ENCODE measurements at places on chromosomes 6 and 20. TPM values are rescaled to one million over a fixed set of nuclear protein-coding genes. Genes with fewer than 3 reads are reported as not detected.

Gene C6orf15
- not detected for total RNA-seq

Gene TINAG
- total RNA-seq, result not detected

DNA sequence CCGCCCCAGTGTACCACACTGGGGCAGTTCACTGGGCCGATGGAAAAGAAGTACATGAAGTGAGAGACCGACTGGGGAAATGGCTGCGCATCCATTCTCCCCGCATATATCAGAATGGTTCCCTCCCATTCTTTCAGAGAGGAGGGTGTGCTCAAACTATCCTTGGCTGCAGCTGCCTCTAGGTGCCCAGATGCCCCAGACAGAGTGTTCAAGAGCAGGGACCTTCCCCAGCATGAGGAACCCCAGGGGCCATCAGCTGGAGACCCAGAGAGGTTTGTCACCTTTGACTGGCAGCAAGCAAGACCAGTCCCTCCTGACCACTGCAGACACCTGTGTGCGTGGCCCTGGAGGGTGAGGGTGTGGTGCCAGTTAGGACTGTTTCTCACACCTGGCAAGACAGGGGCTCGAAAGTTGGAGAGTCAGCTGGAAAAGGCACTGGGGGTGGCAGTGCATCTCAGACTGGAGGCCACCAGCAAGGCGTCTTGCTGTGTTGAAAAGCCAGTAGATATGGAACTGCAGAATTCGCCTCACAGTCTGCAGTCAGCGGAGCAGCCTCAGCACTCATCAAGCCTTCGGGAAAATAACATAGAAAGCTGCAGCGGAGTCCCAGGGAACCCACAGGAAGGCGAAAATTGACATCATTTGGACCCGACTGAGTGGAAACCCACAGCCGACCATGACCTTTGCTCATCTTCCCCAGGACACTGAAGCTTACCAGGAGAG lies 76.7 kb downstream of the GPR6 start:
- DNase-seq, result no peak

Gene FAM229B
- total RNA-seq, result 4.4 TPM

DNA sequence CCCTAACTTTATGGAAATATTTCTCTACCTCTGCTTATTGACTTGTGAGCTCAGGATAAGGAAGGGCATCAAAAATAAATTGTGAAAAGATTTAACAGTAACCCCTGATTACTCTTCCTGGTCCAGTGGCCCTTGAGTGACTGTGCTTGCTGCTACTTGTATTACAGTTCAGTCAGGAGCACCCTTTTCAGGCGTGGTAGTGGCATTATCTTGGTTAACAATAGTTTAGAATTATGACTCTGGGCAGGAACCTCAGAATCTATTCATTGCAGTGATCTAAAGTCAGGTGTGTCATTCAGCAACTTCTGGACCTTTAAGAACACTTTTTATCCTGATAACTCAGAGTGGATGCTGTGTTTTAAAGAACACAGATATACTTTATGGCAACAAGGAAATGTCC lies 43.4 kb downstream of the FAM135A start:
- no peak for DNase-seq

DNA sequence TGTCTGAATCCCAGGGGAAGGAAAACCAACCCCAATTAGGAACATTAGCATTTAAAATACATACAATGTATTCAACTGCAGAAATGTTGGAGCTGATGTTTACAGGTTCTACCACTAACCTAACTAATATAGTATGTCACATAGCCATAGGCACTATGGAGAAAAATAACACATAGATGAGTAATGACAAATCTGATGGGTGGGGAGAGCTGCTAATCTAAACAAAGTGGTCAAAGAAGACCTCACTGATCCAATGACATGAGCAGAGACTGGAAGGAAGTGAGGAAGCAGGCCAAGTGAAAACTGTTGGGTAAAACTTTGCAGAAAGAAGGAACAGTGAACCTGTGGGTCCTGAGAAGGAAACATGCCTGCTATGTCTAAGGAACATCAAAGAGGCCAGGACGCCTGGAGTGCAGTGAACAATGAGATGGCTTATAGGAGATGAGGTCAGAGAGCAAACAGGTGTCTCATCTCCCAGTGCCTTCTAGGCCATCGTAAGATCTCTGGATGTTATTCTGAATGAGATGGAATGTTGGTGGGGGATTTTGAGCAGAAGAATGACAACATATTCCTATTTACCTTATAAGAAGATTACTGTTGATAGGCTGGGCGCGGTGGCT lies 135.7 kb downstream of the ALDH8A1 start:
- no peak for DNase-seq

DNA sequence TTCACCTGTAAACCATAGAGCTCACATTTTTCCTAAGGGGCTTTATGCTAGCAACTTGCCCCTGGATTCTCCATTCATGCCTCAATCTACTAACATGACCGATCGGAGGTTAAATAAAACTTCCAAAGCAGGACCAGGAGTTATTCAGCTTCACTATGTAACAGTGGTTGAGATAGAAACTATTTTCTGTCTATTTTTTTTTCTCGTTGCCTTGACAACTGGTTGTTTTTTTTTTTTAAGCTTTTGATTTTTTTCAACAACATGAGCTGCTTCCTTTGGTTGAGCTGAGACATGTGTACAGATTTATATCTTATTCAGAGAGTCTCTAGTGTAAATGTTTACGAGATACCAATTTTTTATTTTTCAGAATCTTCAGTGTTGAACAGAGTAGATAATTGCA lies 85.7 kb downstream of the SHLD1 start:
- no peak for DNase-seq

- DNase-seq, result no peak
These were observed 2.3 kb downstream of the FAM184A start for GRCh38 chr6:119076173-119076572.

Gene FAM217A
- not detected for total RNA-seq

DNA sequence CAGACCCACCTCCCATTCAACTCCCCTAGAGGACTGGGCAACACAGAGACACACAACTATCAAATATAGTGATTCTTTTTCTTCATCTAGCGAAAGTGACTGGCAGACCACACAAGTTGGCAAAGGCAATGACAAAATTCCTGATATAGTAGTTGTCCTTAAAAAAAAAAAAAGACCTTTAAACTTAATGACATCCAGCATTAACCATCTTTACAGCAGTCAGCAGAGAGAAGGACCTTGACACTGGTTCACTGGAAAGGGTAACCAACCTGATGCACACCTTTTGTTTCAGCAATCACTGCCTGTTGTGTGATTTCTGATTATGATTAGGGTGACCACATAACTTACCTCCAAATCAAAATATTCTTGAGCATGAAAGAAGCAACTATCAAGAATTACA lies 1.7 kb upstream of the CNKSR3 start:
- DNase-seq, result no peak

- DNase-seq, result peak; percentile 43
These were observed 823.4 kb upstream of the GJE1 start for GRCh38 chr6:141309295-141309694.

Gene CD24
- total RNA-seq, result 2,810 TPM

DNA sequence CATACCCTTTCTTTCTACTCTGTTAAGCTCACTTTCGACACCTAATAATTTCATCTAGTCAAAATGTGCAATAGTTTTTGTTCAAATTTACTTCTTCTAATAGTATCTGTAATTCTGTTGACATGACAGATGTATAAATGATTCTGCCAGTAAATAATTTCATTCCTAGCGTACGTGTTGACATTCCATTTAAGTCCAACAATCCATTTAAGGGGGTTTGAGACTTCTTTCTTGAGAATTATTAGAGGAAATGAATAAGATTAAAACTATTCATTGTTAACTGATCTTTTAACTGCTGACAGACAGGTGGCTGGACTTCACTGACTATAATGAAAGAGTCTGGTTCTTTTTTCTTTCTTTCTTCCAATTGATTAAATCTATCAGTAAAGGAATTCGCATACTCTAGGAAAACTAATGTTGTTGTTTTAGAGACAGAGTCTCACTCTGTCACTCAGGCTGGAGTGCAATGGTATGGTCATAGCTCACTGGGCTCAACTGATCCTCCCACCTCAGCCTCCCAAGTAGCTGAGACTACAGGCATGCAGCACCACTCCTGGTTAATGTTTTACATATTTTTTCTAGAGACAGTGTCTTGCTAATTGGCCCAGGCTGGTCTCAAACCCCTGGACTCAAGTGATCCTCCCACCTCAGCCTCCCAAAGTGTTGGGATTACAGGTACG lies 55.9 kb downstream of the MAP3K5 start:
- no peak for DNase-seq

Gene NR2E1
- not detected for total RNA-seq

DNA sequence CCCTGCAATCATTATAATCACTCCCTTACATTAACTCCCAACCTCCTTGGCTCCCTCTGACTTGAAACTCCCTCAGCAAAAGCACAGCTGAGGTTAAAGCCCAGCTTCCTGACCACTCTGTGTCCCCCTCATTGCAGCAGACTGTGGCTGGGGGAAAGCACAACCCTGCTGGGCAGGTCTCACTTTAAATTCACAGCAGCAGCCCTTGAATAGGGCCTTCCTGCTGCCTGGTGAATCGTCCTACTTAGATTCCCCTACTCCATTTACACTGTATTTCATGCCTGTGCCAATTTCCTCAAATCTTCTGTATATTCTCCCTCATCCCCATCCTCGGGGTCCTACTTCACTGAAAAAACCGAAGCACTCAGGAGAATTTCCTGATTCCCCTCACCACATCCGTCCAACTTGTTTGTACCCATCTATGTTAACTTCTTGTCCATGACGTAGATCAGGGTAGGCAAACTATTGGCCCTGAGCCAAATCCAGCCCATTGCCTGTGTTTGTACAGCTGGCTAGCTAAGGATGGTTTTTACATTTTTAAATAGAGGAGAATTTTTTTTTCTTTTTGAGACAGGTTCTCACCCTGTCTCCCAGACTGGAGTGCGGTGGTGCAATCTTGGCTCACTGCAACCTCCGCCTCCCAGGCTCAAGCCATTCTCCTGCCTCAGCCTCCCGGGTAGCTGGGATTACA lies 31.5 kb upstream of the GCM1 start:
- no peak for DNase-seq

GRCh38 chr20:33064572-33065287 lies 11.0 kb downstream of the BPIFB3 start:
- no peak for DNase-seq

- DNase-seq, result peak; percentile 91
These were observed 21.9 kb downstream of the ECT2L start for GRCh38 chr6:138817799-138818198.

DNA sequence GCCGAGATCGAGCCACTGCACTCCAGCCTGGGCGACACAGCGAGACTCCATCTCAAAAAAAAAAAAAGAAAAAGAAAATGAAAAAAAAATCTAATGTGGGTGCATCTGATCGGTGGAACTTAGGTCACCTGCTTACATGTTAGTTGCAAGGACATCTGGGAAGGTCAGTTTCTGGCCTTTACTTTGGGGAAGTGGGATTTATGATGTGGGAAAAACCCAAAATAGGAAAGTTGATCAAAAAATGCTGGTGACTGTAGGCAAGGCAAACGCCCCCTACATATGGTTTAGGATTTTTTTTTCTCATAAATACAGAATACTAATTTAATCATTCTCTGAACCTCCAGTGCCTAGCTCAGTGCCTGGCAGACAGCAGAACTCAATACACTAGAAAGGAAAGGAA lies 69.2 kb upstream of the PIM1 start:
- DNase-seq, result no peak

Gene RAB23
- 16.0 TPM for total RNA-seq

DNA sequence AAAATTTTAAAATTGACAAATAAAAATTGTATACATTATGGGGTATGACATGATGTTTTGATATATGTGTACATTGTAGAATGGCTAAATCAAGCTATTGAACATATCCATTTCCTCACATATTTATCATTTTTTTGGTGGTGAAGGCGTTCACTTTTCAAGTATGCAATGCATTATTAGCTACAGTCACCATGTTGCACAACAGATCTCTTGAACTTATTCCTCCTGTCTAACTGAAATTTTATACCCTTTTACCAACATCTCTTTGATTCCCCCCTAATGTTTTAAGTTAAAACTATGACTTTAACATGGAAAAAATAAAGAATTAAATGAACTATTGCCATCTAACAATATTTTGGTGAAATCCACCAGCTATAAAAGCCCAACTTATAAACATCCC lies 65.2 kb upstream of the UST start:
- DNase-seq, result no peak

Gene KCNK16
- total RNA-seq, result not detected

Gene TRIM26
- 38.0 TPM for total RNA-seq

Gene GLYATL3
- not detected for total RNA-seq

- no peak for DNase-seq
These were observed 844 bp downstream of the TAGAP start for GRCh38 chr6:159043947-159044346.

Gene TBX18
- not detected for total RNA-seq

GRCh38 chr6:16375843-16376242 lies 137.5 kb downstream of the GMPR start:
- DNase-seq, result no peak

Gene RMND1
- total RNA-seq, result 27.7 TPM
